Body of pancreas (tissue), 4 donors: ENCODE measurements at places on chromosomes 11 and 22.
A peak's percentile ranks its signal among the peaks of the same experiment; 100 is the strongest.

DNA sequence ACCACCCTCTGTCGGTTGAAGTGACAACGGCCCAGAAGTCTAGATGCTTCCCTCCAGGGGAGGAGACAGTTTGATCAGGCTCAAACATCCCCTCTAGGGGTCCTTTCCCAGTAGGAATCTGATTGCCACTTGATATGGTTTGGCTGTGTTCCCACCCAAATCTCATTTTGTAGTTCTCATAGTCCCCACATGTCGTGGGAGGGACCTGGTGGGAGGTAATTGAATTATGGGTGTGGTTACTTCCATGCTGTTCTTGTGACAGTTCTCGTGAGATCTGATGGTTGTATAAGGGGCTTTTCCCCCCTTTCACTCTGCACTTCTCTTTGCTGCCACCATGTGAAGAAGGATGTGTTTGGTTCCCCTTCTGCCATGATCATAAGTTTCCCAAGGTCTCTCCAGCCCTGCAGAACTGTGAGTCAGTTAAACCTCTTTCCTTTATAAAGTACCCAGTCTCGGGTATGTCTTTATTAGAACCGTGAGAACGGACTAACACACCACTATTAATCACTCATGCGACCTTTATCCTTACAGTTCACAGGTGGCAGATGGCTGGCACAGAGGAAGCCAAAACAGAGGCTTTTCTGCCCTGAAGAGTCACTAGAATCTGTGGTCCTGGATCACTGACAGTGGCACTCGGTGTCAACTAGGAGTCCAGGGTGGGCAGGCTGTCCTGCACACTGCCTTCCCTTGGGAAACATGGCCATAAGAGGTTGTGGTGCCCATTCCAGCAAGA is 21.6 kb downstream of the ASPHD2 start:
- DNase-seq = no peak

GRCh38 chr11:17798716-17799115 is 64.1 kb downstream of the KCNC1 start:
- no peak for DNase-seq

GRCh38 chr11:74367881-74368280 is 30.4 kb downstream of the PGM2L1 start:
- no peak for DNase-seq

GRCh38 chr11:75668451-75669297 is at the start of gene MAP6:
MAP6 (minus strand) TSS chr11:75669038; CDS start chr11:75668369, 669 bp downstream.
- no peak for DNase-seq

DNA sequence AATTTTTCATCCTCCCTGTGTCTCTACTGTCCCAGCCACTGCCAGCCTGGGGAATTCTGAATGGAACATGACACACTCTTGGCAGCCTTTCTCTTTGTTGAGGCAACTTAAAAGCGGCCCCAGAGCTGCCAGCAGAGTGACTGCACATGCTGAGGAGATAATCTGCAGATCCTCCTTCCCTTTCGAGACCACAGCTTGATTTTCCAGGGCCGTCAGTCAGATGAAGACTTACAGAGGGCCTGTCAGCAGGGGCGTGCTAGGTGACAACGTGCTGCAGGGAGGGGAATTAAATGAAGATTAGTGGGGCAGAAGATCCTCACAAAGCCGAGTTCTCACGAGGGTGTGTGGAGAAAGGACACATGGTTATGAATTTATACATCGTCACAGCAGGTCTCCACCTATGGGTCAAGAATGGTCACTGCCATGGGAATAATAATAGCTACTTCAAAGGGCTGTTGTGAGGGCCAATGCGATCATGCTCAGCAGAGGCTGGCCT is 193.5 kb upstream of the PITPNB start:
- DNase-seq = peak; percentile 38

DNA sequence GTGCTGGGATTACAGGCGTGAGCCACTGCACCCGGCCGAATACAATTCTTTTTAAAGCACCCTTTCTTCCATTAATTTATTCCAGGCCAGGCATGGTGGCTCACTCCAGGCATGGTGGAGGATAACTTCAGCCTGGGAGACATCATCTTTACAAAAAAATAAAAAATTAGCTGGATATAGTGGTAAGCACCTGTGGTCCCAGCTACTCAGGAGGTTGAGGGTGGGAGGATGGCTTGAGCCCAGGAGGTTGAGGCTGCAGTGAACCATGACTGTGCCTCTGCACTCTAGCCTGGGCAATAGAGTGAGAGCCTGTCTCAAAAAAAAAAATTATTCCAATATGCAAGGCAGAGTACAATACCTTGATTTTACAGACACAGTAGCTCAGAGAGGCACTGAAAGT is 11.4 kb downstream of the TAGLN start:
- no peak for DNase-seq
